ENCODE measurements at places on chromosomes 2 and 18. TPM values are rescaled to one million over a fixed set of nuclear protein-coding genes. Genes with fewer than 3 reads are reported as not detected.

GAL3ST2 gene
- total RNA-seq, result 0.88 TPM

SPHKAP gene
- total RNA-seq, result not detected

LYG2 gene
- total RNA-seq, result not detected

IL1RL2 gene
- total RNA-seq, result not detected

VAMP8 gene
- 111 TPM for total RNA-seq

AQP12A gene
- not detected for total RNA-seq

- H3K27ac ChIP-seq, result peak overlapping the region; percentile 63
- H3K4me1 ChIP-seq, result peaks cover 48% of the 10 kb centered on the region
- no peak overlapping the region for H3K4me3 ChIP-seq
- H3K27me3 ChIP-seq, result no peaks in the 10 kb centered on the region
- no peak for DNase-seq
These were observed 23.5 kb downstream of the MARCHF4 start for GRCh38 chr2:216348756-216349308.

DNA sequence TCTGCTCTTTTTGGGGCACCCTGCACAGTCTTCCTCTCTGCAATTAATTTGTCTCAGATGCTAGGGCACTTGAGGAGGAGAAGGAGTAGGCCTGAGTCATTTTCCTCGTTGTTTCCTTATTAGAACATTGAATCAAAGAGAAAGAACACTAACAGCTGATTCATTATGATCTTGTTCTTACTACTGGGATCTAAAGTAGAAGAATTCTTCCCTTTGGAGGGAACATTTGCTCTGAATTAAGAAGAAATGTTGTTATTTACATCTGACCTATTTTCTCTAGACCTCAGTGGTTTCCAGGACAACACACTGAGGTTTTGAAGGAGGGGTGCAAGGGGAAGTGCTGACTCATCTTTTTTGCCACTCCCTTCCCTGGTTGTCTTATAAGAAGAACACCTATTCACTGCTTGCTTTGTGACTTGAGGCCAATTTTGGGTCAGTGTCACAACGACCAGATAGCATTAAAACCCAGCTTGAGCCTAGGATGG lies 24.3 kb upstream of the STAT1 start:
- H3K36me3 ChIP-seq, result peaks cover 68% of the 10 kb centered on the region
- H3K4me1 ChIP-seq, result peaks cover 16% of the 10 kb centered on the region
- peak overlapping the region; percentile 65 for H3K27ac ChIP-seq
- no peak overlapping the region for H3K4me3 ChIP-seq
- peak; percentile 70 for DNase-seq

DNA sequence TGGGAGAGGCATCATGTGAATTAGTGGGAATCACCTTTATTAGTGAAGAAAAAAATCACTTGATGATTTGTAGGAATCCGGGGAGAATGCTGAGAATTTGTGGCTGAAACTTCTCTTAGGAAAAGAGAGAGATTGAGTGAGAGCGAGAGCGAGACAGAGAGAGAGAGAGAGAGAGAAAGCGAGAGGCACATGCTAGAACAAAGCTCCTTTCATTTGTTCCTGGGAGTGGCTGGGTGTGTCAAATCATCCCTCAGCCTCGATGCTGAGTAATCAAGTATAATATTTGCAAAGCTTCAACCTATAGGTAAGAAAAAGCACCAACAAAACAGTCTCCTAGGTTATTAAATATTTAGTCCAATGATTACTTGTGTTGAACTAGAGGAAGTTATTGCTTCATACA lies 4.4 kb upstream of the SERPINB5 start:
- H3K27me3 ChIP-seq, result no peaks in the 10 kb centered on the region
- H3K4me3 ChIP-seq, result no peak overlapping the region
- no peaks in the 10 kb centered on the region for H3K36me3 ChIP-seq
- H3K27ac ChIP-seq, result no peak overlapping the region
- H3K4me1 ChIP-seq, result no peaks in the 10 kb centered on the region

DNA sequence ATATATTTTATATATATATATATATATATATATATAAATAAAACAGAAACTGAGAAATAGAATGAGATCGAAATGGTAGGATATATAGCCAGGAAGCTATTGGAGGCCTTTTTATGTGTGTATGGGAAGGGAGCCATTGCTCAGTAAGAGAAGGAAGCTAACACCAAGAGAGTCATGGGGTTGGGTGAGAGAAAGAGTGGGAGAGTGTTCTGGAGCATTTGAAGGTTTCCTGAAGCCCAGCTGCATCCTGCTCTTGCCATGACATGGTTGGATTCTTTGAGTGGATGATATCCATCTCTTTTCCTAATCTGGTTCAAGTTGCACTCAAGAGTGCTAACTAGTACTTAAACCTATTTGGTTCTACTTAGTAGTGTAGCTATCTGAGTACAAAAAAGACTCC lies 282.3 kb downstream of the DYSF start:
- no peak overlapping the region for H3K4me3 ChIP-seq
- no peaks in the 10 kb centered on the region for H3K4me1 ChIP-seq
- H3K27me3 ChIP-seq, result no peaks in the 10 kb centered on the region

DNA sequence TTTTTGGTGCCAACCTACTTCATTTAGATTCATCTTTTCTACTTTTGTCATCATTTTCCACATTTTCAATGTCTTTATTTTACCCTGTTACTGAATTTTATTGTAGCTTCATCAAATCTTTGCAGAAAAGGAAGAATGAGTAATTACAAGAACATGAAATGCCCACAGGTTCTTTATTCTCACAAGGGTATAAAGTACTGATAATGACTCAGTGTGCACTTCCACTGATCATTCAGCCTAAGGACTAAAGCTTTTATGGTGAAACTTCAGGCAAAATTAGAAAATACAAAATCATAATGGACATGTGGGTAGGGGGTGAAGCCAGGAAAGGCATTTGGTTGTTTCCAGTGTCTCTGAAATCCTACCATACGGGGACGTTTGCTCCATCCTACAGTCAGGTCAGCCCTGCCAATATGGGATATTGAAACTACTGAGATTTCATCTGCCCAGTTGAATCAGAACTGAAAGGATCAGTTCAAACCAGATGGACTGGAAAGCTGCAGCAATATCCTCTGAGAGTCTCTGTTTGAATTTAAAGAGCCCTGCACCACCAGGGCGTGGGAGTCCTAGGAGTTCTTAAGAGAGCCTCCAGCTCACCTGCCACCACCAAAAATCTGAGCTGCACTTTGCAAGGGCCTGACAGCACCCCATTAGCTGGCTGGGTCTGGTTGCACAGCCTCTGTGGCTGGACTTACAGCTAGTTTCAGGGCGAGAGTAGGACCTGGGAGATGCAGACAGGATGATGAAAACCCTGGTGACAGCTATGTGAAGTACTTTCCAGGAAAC lies 390.4 kb downstream of the CMPK2 start:
- no peak for DNase-seq
- no peak overlapping the region for H3K4me3 ChIP-seq
- H3K27me3 ChIP-seq, result no peaks in the 10 kb centered on the region
- no peaks in the 10 kb centered on the region for H3K4me1 ChIP-seq

DNA sequence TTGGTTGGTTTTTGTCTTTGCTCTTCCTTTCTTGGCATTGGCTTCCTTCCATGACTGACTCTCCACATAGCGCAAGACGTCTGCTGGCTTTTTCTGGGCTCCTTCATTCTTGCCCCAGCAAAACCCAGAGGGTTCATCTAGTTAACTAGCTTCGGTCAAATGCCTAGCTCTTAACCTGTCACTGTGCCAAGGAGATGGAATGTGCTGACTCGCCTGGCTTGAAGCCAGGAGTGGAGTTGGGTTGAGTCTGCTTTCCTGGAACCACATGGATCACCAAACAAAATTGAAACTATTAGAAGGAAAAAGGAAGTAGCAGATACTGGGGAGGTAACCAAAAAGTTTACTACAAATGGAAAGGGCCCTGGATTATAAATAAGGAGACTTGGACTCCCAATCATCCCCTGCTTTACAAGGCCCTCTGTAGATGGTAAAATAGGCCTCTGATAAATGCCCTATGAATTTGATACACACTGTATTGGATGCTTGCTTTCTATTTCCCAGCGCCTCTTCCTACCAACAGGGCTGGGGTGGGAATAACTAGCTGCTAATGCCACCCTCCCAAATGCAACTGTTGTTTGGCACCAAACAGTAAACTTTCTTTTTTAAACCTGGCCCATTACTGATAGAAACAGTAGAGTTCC lies 11.3 kb downstream of the MALT1 start:
- H3K4me1 ChIP-seq, result peaks cover 3% of the 10 kb centered on the region
- no peak for DNase-seq
- peaks cover 28% of the 10 kb centered on the region for H3K36me3 ChIP-seq
- no peak overlapping the region for H3K27ac ChIP-seq
- H3K4me3 ChIP-seq, result no peak overlapping the region

GRCh38 chr2:164899121-164899520 lies 56.2 kb downstream of the SLC38A11 start:
- no peak overlapping the region for H3K27ac ChIP-seq
- H3K36me3 ChIP-seq, result no peaks in the 10 kb centered on the region
- H3K4me1 ChIP-seq, result no peaks in the 10 kb centered on the region
- no peak for DNase-seq

- no peaks in the 10 kb centered on the region for H3K27me3 ChIP-seq
- no peaks in the 10 kb centered on the region for H3K36me3 ChIP-seq
- H3K4me3 ChIP-seq, result no peak overlapping the region
- no peaks in the 10 kb centered on the region for H3K4me1 ChIP-seq
These were observed 73.4 kb upstream of the ODC1 start for GRCh38 chr2:10521356-10522169.

DNA sequence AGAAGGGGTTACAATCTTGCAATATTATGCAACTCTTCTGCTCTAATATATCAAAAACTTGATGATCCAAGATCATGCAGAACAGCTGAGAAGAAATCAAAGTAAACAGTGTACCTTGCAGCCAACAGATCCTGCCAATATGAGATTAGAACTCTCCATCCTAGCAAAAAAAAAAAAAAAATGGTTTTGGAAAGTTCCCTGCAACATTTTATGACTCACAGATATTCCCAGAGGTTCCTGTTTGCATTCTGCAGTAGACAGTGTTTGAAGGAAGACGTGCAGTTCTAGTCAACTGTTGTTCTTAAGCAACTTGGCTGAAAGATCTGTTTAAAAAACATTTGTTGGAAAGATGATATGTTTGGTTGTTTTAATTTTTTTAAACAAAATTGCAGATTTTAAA lies 103.6 kb upstream of the WDR75 start:
- H3K4me1 ChIP-seq, result no peaks in the 10 kb centered on the region
- H3K4me3 ChIP-seq, result no peak overlapping the region
- H3K27ac ChIP-seq, result no peak overlapping the region
- DNase-seq, result no peak
- no peaks in the 10 kb centered on the region for H3K27me3 ChIP-seq

GRCh38 chr2:84676295-84676694 lies 160.0 kb downstream of the DNAH6 start:
- H3K36me3 ChIP-seq, result no peaks in the 10 kb centered on the region
- H3K27ac ChIP-seq, result no peak overlapping the region
- H3K27me3 ChIP-seq, result no peaks in the 10 kb centered on the region
- H3K4me3 ChIP-seq, result no peak overlapping the region
- H3K4me1 ChIP-seq, result no peaks in the 10 kb centered on the region
- DNase-seq, result no peak

DNA sequence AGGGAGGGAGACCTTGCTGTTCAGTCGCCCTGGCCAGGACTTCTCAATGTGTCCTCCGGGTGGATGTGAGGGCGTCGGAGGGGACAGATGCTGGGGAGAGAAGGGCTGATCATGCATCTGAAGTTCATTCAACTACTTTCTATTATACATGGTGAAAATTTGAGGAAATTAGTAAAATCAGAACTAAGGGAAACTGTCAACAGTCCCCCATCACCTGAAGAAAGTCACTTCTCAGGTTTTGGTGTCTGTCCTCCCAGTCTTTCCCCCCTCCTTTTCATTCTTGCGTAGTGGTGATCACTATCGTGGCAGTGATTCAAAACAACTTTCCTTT lies 17.4 kb upstream of the ACKR3 start:
- no peak overlapping the region for H3K27ac ChIP-seq
- H3K4me3 ChIP-seq, result no peak overlapping the region
- peaks cover 67% of the 10 kb centered on the region for H3K4me1 ChIP-seq
- no peaks in the 10 kb centered on the region for H3K36me3 ChIP-seq
- DNase-seq, result no peak
- no peaks in the 10 kb centered on the region for H3K27me3 ChIP-seq

DNA sequence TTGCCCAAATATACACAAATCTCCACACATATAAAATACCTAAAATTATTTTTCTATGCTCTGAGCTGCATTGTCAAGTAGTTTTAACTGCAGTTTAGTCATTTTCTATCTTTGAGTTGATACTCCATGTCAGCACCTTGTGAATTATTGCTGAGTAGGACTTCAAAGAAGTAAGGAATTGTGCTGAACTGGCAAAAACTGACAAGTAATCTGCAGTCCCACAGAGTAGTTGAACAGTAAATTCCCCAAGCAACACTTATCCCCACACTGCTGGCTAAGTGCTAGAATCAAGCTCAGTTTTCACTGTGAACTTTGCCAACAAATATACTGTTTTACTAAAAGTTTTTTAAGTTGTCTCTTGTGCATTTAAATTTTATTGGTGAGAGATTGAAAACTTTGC lies 141.8 kb upstream of the ST6GAL2 start:
- no peak overlapping the region for H3K4me3 ChIP-seq
- no peaks in the 10 kb centered on the region for H3K4me1 ChIP-seq
- H3K27ac ChIP-seq, result no peak overlapping the region
- no peak for DNase-seq
- no peaks in the 10 kb centered on the region for H3K27me3 ChIP-seq

DNA sequence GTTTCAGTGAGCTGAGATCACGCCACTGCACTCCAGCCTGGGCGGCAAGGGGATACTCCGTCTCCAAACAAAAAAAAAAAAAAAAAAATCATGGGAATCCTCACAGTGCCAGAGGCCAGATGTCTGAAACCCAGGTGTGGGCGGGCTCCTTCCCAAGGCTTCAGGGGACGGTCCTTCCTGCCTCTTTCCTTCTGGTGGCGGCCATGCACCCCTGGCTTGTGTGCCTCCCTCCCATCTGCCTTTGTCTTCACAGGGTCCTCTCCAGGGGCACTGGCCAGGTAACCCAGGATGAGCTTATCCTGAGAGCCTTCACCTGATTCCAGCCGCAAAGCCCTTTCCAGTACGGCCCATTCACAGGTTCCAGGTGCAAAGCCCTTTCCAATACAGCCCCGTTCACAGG lies 40.9 kb upstream of the GPC1 start:
- no peak for DNase-seq
- H3K4me1 ChIP-seq, result peaks cover 10% of the 10 kb centered on the region
- H3K27me3 ChIP-seq, result no peaks in the 10 kb centered on the region
- H3K4me3 ChIP-seq, result no peak overlapping the region

DNA sequence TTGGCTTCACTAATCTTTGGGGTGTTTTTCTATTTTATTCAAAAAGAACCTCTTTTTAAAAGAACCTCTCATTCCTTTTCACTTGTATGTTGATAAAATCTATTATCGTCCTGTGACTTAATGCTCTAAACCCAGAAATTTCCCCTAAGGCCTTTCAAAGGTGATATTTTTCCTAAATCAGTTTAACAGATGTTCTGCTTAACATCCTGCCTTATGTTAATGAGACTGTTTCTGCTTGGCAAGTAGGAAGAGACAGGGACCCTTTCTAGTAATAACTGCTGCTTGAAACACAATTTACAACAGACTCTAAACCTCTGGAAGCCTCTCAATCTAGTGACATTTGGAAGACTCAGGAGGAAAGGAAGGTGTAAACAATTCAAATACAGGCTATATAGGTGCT lies 128.8 kb downstream of the KCNJ3 start:
- H3K27ac ChIP-seq, result no peak overlapping the region
- no peak overlapping the region for H3K4me3 ChIP-seq
- H3K36me3 ChIP-seq, result no peaks in the 10 kb centered on the region
- H3K4me1 ChIP-seq, result no peaks in the 10 kb centered on the region
- no peaks in the 10 kb centered on the region for H3K27me3 ChIP-seq
- DNase-seq, result no peak
